ENCODE measurements at places on chromosomes 4 and X.

DNA sequence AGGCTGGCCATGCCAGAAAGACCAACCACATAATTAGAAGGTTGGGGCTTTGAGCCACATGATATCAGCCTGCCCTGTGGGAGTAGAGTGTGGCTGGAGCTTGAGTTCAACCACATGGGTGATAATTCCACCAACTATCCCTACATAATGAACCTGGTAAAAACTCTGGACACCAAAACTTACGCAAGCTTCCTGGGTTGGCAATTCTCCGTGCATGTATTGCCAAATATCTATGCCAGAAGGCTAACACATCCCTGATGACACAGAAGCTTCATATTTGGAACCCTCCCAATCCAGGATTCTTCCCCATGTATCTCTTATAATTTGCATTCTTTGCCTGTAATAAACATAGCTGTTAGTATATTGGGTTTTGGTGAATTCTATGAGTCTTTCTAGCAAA is 68.2 kb downstream of the FUNDC1 start:
- peak; percentile 0 for DNase-seq

DNA sequence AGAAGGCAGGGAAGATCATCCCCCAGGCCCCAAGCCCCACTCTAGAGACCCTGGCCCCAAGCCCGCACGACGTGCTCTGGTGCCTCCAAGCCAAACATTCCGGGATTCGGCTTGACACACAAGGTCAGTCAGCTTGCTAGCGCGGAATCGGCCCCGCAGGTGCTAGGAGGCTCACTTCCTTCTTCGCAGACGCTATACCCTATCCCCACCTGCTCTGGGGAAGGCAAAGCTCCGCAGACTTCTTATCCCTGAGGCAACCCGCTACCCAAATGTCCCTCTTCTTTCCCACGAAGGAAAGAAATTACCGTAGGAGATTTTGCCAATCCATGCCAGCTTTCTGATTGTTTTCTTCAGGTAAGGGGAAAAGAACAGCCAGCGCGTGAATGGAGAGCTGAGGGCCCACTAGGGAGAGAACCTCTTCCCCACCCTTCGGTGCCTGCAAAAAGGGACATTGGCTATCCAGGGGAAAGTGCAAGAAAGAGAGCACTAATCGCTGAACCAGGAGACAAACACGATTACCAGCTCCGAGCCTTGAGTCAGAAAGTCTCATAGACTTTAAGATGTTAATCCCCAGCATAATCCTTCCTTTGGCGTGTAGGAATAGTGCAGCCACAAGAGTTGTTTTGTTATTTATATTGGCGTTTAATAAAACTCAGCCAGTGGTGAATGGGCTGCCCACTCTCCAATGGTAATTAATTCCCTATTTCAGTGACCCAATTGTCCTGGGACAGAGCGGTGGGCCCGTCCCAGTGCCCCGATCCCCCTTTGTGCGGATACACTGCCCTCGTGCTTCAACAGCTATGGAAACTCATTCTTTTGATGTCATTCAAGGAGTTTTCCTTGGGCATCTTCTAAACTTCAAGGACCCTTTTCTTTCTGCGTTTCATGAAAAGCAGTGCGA is 5.4 kb upstream of the NEUROG2 start:
- DNase-seq, result no peak

DNA sequence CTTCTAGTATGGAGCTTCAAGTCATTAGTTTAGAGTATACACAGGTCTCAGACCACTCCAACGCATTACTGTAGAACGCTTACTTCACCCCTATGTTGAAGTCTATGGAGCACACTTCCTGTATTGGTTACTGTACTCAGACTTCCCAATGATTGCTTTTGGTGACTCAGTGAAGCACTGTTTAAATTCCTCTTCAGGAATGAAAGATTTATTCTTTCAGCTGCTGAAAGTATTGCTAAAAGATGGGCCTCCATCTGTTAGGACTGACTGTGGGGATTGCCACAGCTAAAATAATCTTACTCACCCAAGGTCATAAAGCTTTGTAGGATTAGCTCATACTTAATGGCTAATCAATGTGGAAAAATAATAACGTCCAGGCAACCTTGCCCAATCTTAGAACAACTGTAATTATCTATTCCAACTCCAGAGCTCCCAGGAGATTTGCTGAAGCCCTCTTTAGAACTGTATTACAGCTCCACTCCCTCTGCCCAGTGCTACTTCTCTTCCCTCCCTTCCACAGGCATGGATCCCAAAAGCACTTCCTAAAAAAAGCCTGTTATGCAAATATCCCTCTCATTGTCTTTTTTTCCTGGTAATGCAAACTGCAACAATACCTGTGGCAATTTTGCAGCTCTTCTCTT is 281.9 kb upstream of the HS3ST1 start:
- peak; percentile 31 for DNase-seq

- no peak for DNase-seq
Measured at GRCh38 chrX:111624169-111624568, 56.8 kb upstream of the ALG13 start.

GRCh38 chr4:181845617-181846016 is 397.6 kb upstream of the TENM3 start:
- no peak for DNase-seq

DNA sequence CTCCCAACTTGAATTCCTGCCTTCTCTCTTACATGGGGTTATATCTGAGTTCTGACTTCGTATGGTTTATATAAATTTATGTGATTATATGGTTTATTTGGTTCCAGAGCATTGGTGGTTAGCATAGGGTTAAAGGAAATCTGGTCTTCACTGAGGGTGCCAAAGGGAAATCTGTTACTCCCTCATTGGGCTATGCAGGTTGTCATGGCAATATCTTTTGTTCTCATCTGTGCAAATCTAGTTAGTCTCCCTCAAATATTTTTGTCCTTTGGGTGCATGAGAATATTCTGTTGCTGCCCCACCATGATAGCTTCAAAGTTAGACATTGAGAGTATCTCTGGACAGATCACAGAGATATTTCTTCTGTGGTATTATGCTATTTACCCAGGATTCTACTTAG is 71.8 kb upstream of the OTUD4 start:
- DNase-seq, result no peak

DNA sequence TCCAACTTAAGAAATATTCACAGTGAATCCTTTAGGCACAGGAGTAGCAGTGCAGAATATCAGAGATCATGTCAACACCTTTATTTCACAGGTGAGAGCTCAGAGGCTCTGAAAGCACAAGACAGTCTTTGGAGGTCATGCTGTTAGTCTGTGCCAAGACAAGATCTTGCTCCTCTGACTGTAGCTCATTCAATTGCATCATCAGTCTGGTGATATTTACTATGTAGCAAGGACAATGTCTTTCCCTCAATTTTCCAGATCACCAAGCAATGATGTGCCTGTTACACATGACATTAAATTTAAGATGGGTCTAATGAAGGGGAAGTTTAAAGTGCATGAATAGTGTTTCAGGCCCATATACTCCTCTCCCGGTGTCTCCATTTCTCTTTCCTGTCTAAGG is 277.5 kb downstream of the IL15 start:
- DNase-seq, result no peak

- DNase-seq, result no peak
Measured at GRCh38 chr4:63906660-63907183, 502.5 kb downstream of the TECRL start.

GRCh38 chr4:87092389-87093141 is 127.9 kb downstream of the KLHL8 start:
- peak; percentile 79 for DNase-seq

DNA sequence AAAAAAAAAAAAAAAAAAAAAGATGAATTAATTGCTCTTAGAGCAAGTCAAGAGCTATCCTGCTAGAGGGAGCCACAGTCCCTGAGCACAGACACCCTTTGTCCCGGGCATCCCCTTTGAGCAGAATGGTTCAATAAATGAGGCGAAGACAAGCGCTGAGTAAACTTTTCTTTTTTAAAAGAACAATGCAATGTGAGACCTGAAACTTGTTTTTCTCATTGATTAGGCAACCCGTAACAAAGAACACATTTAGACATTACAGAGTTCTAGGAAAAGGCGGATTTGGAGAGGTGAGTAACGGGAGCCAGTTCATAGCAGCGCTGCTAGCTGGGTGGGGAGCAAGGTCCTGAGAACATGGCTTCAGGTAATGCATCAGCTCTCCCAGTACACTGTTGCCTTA is 46.1 kb downstream of the GRK4 start:
- no peak for DNase-seq

DNA sequence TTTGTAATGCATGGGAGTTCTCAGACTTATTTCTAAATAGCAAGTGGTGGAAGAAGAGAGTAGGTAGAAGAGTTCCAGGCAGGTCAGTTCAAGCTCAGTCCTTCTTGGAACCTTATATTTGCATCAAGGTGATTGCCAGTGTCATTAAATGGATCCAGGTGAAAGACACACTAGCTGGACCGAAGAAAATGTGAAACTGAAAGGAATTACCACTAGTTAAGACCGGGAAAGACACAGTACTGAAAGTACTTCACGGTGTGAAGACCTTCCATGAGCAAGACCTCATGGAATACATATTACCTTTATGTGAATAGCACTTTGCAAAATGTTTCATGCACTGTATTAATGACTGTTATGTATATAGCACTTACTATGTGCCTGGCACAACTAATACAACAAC is 19.1 kb downstream of the TMEM150C start:
- DNase-seq, result no peak

- no peak for DNase-seq
Measured at GRCh38 chr4:148289740-148290139, 152.5 kb downstream of the NR3C2 start.

- DNase-seq, result peak; percentile 26
Measured at GRCh38 chrX:46279214-46279924, 265.9 kb downstream of the ZNF674 start.

- peak; percentile 97 for DNase-seq
Measured at GRCh38 chr4:7649741-7650531, 215.2 kb upstream of the PSAPL1 start.

DNA sequence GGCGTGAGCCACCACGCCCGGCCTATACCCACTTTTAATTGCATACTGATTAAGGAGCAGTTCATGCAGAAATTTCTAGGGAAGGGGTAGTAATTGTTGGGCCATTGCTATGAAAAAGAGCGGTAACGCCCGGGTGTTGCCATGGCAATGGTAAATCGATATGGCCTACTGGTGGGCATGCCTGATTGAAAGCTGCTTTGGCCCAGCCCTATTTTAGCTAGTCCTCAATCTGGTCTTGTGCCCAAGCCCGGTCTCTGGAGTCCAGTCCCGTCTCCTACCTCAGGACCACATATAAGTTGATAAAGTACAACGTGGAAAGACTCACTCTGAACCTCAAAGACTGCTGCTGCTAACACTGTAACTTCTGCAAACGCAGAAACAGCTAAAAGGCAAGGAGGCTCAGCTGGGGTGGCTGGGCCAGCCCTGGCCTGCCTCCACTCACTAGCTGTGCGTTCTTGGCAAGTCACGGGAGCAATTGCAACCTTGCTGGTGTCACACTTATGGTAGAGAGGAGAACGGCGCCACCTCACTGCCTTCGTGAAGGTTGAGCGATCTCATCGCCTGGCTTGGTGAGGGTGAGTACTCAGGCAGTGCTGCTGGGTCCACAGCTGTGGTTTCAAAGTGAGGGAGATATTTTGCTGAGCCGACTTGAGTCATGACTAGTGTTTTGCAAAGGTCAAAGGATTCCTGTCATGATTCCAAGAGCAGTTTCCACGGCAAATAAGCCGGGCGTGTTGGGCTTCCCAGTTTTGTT is 57.0 kb upstream of the GRPEL1 start:
- peak; percentile 82 for DNase-seq

GRCh38 chr4:17761062-17761461 is 20.4 kb downstream of the FAM184B start:
- DNase-seq, result no peak

DNA sequence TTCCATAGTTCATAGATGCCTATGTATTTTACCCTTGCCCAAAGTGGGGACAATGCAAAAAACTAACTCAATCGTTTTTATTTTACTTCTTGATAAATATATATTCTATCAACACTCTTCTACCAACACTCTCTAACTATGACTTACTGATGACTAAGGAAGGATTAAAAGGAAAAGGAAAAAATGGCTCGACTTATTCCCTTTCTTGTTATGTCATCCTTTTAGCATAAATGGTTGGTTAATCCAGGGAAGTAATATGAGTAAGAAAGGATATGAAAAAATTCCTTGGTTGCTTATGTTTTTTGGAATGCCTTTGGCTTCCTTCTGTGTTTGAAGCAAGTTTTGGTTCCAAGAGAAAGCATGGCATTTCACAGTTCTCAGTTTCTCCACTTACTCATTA is 1087.1 kb downstream of the C4orf33 start:
- peak; percentile 24 for DNase-seq

DNA sequence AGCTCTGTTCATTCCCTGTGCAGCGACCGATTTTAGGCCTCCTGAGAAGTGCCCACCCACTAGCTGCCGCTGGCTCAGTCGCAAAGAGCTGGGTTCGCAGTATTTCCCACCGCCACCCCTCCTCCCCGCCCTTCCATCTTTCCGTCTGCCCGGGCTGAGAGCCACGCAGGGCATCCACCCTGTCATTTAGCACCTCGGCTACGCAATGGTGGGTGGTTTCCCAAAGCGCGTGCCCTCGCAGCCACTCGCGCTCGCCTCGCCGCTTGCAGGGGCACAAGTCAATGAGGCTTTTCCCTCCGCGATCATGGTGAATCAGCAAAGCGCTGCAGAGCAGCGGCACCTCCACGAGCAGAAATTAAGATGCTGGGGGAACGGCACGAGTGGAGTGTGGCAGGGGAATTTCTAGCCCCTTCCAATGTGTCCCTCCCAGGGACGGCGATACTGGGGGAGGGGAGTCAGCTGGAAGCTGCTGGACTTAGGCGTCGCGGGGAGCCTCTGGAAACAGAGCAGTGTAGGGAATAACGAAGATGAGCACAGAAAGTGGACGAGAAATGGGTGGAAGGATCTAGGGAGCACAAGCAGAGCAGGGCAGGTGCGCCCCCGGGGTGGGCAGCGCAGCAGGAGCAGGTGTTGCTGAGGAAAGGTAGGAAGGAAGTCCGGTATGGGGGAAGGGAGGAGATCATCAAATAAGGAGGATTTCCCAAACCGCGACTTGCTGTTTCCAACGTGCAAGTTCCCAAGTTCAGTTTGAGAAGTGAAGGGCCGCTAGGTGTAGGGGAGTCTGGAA is 2.4 kb upstream of the PTCHD1 start:
- DNase-seq, result no peak

GRCh38 chrX:141468940-141469339 is 115.6 kb downstream of the SPANXA1 start:
- peak; percentile 81 for DNase-seq

GRCh38 chrX:22788221-22788620 is 211.5 kb upstream of the DDX53 start:
- no peak for DNase-seq

GRCh38 chr4:104596189-104596588 is 101.5 kb upstream of the CXXC4 start:
- DNase-seq, result no peak

GRCh38 chr4:78481180-78481579 is 70.4 kb upstream of the ANXA3 start:
- peak; percentile 98 for DNase-seq

- DNase-seq, result peak; percentile 46
Measured at GRCh38 chr4:78057600-78058550, 752 bp downstream of the FRAS1 start.

DNA sequence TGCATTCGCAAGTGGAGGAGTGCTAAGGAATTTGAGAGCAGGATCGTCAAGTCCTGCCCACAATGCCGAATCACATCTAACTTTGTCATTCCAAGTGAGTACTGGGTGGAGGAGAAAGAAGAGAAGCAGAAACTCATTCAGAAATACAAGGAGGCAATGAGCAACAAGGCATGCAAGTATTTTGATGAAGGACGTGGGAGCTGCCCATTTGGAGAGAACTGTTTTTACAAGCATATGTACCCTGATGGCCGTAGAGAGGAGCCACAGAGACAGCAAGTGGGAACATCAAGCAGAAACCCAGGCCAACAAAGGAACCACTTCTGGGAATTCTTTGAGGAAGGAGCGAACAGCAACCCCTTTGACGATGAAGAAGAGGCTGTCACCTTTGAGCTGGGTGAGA is 100.2 kb upstream of the MED14 start:
- no peak for DNase-seq

Measured in fibroblast of skin of right quadriceps (primary cell).